HFF-Myc (cell line): ENCODE measurements at places on chromosomes 5 and 9.

GRCh38 chr9:84778570-84778969 lies 109.0 kb downstream of the NTRK2 start:
- DNase-seq: no peak

GRCh38 chr9:106421772-106422171 lies 441.2 kb upstream of the ZNF462 start:
- no peak for DNase-seq

GRCh38 chr9:21465859-21466518 lies 16.1 kb downstream of the IFNE start:
- DNase-seq: peak; percentile 71

DNA sequence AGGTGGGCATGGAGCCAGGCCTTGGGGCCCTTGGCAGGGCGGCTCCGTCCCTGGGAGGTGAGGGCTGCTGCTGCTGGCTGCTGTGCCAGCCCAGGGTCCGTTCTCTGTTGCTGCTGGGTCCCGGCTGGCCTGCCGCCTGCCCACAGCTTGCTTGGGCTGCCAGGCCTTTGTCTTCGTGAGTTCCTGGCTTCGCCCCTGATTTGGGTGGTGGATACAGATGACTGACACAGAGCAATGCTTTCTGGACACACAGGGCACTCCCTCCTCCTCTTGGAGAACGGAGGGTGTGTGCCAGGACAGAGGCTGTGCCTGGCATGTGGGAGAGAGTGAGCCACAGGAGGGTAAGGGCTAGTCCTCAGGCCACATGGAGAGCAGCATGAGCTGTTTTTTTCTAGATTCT lies 166.1 kb downstream of the MACROH2A1 start:
- DNase-seq: no peak

GRCh38 chr5:135243556-135244285 lies 155.3 kb downstream of the MACROH2A1 start:
- no peak for DNase-seq

GRCh38 chr5:142977363-142978051 lies 207.3 kb downstream of the ARHGAP26 start:
- peak; percentile 85 for DNase-seq

DNA sequence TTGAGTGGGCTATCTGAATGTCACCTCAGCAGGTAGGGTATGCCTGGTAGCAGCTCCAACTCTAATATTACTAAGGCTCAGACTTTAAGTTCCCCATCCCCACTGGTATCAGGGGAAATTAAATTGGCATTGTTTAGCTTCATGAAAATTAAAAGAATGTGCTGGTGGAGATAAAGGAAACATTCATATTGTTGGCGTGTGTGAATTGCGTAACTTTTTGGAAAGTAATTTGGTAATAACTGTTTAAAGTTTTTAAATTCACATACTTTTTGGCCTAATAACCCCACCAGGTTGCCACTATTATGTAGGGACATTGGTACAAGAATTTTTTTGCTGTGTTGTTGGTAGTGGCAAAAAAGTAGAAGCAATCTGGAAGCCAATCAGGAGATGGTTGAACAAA lies 29.4 kb downstream of the TNPO1 start:
- no peak for DNase-seq

- DNase-seq: no peak
Measured at GRCh38 chr9:110655754-110656641, 12.6 kb upstream of the MUSK start.

DNA sequence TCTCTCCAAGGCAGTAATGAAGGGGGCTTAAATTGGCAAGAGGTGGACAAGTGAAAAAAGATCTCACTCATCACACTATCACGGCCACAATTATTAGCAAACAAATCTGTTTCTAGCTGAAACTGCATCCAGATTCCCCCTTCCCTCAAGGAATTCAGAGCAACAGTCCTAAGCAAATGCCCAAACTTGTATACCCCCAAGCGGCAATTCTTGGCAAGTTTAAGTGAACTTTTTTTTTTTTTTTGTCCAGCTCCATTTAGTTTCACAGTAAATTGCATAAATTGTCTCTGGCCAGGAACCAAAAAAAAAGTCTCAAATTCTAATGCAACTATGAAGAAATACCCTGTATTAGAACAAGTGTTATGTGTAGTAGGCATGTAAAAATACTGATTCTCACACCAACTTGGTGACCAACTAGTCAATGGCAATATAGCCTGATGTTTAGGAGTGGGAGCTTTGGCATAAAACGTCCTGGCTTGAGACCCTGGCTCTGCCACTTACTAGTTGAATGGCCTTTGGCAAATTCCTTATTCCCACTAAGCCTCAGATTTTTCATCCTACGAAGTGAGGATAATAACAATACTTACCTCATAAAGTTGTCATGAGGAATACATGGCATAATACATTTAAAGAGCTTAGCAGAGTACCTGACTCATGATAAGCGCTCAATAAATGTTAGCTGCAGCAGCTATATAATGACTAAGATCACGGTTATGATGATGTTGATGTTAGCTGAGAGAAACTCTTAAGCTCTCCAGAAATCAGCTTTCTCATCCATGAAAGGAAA lies 193.2 kb downstream of the ADAMTSL1 start:
- no peak for DNase-seq

GRCh38 chr5:81316571-81316970 lies 15.2 kb downstream of the ZCCHC9 start:
- no peak for DNase-seq

- no peak for DNase-seq
Measured at GRCh38 chr5:53501054-53501453, 20.6 kb downstream of the FST start.

DNA sequence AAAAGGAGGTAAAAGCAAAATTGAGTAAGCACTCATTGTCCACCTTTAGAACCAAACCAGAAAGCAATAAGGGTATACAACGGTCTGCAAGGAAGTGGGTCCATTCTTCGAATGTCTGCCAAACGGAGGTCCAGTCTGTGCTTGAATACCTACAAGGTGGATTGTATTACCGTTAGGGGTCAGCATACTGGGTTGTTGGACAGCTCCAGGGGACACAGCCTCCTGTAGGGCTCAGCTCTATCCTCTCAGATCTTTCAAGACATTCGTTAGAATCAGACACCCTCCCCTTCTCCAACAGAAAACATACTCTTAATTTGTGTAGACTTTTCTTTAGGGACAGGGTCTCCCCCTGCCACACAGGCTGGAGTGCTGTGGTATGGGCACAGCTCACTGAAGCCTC lies 5.5 kb downstream of the ASTN2 start:
- DNase-seq: no peak

DNA sequence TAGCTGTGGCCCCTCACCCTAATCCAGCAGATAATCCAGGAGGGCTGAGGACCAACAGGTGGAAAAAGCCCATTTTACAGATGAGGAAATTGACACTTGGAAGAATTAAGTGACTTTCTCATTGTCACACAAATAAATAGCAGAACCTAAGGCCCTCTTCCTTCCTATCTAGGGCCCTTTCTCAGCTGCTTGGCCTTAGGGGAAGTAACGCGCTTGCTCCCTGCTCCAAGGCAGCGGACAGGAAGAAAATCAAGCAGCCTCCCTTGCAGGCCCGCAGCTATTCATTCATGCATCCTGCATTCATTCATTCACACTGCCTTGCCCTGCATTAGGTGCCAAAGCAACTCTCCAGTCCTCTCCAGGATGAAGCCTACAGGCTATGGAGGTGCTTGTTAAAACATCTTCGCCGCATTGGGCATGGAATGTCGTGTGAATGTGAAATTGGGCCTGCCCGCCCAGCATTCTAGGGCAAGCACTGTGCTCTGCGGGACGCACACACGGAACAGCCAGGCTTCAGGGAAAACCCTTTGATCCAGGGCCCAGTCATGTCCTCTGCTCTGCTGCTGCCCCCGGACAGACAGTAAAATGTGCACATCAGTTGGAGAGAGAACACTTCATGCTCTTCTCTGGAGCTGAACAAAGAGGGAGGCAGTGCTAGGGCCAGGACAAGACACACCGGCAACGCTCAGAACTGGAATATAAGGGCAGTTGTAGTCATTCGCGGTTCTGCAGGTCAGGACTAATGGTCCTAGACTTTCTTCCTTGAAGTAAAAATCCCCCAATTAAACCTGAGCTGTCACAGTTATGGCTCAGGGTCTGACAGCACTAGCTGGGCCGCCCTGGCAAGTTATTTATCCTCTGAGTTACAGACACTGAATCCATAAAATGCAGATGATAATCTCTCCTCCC lies 166.0 kb downstream of the COL23A1 start:
- no peak for DNase-seq

DNA sequence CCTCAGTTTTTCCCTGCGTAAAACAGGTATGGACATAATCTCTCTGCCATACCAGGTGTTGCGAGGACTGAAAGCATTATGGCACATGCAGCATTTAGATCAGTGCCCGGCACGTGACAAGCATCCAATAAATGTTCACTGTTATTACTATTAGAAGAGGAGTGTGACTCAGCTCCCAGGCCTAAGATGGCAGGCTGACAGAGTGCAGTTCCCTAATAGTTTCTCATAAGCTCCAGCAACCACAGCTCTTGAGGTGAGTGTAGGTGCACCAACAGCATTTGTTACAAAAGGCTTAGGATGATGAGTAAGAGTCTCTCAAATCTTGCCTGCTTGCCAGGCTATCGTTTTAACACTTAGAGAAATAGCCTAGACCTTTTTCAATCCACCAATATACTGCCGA lies 28.9 kb upstream of the GLIS3 start:
- DNase-seq: no peak

GRCh38 chr9:71628247-71628646 lies 140.1 kb downstream of the CEMIP2 start:
- no peak for DNase-seq

- DNase-seq: no peak
Measured at GRCh38 chr9:112917047-112917986, 26.6 kb upstream of the SLC46A2 start.

DNA sequence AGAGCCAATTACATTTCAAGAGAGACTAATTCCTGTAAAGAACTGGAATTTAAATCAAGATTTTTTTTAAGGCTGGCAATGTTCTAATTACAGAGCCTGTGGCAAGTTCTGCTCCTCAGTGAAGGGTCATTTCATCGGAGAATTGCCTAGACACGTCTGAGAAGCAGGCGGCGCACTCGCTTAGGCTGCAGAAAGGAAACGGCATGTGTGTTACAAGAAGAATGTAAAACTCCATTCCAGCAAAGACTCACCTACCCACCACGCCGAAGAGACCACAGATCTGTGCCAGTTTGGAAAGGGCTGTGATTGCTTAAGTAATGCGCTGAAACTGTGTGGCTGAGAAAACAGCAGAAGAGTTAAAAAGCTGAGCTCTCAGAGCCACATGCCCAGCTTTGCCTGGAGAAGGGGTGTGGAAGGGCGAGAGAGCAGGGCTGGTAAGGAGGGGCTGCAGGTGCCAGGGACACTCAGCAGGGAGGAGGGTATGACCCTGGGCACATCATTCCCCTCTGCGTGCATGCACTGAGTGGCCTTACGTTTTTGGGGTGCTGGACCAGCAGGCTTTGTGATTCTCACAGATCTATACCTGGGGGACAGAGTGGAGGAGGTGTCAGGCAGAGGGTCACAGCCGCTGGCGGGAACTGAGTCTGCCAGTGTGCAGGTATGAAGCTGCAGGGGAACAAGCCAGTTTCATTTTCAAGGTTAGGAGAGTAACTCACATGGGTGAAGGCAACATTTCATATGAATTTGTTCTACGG lies 17.8 kb upstream of the SLC25A51 start:
- DNase-seq: no peak

DNA sequence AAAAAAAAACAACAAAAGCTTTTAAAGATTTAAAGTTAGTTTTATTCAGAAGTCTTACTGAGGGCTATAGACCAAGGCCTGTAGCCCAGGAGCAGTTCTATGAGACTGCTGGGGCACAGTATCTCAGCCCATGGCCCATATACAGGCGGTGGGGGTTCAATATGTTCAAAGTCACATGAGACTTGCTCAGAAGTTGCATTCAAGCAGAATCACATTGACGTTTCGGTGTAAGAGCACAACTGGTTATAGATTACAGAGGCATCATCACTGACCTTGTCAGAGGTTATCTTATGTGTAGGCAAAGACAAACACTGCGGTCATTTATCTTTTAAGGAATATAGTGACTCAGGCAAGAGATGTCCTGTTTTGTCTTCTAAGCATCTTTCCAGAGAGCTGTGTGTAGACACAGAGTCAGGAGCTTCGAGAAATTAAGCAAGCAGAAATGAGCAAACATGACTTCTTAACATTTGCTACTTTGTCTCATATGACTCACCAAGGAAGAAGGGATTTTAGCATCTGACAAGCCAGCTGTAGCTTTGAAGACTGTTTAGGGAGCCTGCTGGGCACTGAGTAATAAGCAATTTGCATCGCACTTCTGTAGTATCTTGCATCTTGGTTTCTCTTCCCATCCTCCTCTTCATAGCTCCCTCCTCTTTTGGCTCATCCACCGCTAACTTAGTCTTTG lies 12.9 kb upstream of the F2RL1 start:
- DNase-seq: peak; percentile 90

- DNase-seq: no peak
Measured at GRCh38 chr9:133788819-133789717, 50.9 kb upstream of the SARDH start.

DNA sequence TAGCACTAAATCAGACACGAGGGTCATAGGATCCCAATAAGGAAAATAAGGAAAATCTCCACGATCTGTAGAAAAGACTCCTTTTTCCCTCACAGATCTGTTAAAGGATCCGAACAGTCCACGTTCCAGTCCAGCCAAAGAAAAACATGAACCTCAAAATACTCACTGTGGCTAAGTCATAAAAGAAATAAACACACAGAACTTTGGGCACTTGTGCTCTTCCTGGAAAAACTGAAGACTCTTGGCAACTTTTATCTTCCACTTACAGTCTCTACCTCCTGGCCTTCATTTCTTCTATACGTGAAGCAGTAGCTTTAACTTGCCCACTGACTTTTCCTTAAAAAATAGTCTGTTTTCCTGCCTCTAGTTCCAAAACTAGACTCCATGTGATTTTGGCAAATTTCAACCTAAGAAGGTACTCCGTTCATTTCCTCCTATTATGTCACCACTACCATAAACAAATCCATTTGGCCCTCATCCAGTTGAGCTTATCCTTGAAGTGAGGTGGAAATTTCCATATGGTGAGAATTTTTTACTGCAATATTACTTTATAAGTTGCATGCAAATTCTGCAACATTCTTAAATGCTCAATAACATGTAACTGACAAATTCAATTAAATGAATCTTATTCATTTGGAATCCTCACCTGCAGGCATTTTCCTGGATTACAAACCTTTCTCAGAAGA lies 5.3 kb upstream of the LHFPL2 start:
- no peak for DNase-seq

DNA sequence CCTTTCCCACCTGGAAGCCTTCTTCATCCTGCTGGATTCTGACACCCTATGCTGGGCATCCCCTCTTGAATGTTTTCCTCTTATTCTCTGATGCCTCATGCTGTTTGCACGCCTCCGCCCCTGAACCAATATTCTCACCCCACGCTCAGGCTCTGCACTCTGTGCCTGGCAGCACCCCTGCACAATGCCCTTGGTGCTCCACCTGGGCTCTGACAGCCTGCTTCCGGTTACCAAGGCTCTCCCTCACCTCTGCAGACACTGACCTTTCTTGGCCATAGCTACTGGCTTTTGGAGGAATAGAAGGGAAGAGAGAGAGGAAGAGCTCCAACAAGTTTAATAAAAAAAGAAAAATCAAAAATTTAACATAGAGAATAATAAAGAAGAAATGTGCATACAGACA lies 108.7 kb upstream of the SHB start:
- DNase-seq: no peak

- no peak for DNase-seq
Measured at GRCh38 chr9:115808695-115809094, 344.9 kb upstream of the PAPPA start.

GRCh38 chr5:5523066-5523505 lies 100.6 kb downstream of the ICE1 start:
- DNase-seq: peak; percentile 5
